Stimulated activated CD8-positive, alpha-beta memory T cell treated with anti-CD3 and anti-CD28 coated beads, Interleukin-4, amount 100 ng/mL, for 1 hour (primary cell): ENCODE measurements at places on chromosomes 5 and 9.

DNA sequence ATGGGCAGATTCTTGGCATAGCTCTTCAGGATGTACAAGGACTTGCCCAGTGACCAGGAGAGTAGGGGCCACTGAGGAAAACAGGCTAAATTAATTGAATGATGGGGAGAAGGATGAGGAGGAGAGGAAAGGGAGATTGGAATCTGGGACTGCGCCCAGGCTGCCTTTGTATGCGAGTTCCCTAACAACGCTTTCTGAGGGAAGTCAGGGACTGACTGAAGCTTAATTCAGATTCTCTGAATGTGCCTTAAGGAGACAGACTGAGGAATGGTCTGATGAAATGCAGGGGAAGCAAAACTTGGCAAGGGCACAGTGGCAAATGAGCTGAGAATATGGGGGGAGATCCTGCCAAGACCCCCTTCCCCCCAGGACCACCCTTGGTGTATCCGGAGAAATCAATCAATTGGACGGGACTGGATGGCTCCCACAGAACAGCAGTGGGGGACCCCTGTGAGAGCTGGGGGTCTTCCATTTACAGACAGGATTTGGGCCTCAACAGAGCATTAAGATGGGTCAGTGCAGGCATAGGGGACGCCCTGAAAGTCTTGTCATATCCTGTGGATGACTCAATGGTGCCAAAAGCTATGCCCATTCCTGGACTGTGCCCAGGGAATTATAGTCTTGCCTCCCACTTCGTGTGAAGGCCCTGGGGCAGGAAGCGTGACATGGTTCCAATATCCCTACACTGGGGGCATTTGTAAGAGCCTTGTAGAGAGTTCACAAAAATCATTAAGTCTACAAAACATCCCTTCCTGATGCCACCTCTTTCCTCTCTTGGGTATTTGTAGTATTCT lies 215.5 kb upstream of the TNC start:
- DNase-seq = no peak

DNA sequence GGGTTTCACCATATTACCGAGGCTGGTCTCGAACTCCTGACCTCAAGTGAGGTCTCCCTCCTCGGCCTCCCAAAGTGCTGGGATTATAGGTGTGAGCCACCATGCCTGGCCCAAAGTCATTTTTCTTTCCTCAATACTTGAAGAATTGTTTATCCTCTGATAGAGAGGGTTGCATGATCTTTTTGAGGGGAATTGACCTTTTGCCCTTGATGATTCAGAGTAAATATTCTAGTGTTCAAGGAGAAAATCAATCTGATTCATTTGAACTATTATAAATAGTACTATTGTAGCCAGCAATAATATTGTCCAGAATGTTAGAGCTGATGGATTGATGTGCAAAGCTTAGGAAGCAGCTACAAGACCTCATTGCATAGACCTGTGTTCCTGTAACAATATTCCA lies 47.1 kb downstream of the UGCG start:
- no peak for DNase-seq

DNA sequence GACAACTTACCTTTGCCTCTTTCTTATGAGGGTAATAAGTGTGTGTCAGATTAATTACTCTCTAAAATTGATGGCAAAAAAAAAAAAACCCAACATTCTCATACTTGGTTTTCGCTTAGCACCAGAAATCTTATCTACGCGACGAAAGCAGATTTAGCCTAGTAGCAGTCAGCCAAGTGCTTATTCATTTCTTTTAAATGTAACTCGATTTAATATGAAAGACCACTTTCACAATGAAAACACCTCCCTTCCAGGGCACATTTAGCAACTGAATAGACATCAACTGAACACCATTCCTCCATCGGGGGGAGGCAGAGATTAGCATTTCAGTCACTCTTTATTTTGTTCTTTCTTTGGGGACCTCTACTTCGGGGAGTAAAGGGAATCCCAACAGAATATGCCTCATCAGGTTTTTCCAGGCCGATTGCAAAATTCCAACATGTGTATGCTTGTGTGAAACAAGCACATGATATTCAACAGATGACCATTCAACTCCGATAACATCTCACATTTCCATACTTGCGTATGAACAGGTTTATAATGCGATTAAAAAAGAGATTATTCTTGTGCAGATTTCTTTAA lies 124.1 kb upstream of the RETREG1 start:
- DNase-seq = no peak

GRCh38 chr9:137349471-137350033 lies 47.5 kb upstream of the NRARP start:
- DNase-seq = no peak

DNA sequence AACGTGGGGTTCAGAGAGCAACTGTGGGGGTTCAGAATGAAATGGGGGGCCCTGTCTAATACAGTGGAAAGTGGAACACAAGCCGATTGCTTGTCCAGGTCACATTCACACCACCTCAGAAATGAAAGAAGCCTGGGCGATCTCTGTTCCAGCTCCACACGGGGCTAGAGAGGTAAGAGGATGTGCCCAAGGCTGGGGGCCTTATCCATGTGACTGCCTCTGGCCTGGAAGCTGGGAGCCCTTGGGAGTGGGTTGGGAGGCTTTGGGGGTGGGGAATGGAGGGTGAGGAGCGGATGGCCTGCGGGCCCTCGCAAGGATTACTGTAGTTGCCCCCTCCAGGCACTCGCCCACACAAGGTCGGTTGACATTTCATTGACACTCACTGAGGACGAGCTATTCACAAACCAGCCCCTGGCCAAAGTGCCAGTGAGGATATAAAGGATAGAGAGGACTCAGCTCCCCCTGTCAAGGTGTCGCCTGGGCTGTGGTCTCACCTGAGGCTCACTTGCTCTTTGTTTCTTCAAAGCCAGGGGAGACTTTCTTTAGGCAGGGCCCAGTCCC lies 86.7 kb downstream of the LIFR start:
- DNase-seq = no peak

DNA sequence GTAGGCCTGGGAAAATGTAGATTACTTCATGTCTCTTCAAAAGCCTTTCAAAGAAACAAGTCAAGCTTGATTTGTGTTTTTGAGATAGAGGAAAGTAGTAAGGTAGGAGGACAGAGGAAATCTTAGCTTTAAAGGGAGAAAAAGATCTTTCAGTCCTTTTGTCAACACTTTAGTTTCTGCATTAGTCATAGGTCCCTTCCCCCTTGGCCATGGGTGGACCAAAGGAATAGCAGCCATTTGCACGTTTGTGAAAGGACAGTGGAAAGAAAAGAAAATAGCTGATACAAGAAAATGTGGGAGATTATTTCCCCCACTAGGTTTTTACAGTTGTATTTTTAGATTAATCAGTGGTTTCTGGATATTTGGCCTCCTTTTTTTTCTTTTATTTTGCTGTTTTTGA lies 121.9 kb upstream of the GRHPR start:
- no peak for DNase-seq

DNA sequence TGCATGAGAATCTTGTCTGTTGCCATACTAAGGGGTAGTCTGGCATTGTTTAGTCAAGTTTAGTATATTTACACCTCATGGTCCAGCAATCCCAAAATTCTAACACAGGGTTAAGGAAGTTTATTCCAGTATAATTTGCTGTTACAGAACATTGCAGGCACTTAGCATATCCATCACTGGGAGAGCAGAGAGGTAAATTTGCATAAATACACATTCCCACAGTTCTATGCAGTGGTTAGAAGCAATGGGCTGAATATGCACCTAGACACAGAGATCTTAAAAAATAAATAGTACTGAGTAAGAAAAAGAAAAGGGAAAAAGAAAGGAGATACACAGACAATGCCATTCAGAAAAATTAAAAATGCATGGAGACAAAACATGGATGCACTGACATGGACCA lies 692.3 kb upstream of the MEF2C start:
- no peak for DNase-seq

DNA sequence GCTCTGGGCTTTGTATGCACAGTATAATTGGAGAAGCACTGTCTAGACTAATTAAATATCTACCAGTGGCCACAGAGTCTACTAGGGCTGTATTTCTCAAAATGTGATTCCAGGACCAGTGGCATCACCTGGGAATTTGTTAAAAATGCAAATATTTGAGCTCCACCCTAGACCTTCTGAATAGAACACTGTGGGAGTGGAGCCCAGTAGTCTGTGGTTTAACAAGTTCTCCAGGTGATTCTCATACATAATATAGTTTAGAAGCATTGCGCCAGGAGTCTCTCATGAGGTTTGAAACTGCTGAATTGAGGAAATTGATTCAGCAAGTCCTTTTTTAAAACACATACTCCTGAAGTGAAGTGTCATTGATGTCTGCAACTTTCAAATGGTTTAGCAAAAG lies 74.7 kb downstream of the FCHO2 start:
- DNase-seq = no peak

GRCh38 chr5:31237174-31237573 lies 43.7 kb downstream of the CDH6 start:
- DNase-seq = no peak

DNA sequence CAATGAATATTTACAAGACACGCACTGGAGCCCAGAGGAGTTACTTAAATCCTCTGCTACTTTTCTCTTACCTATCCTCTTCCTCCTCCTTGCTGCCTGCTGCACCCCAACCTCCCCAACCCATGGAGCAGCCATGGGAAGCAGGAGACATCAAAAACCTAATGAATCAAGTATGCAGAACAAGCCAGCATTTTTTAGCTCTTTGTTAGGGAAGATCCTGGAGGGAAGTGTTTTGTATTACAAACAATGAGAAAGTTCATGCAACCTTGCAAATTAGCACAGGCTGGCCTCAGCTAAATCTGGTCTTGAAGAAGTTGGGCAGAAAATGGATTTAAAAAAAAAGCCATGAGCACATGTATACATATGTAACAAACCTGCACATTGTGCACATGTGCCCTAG lies 498.8 kb downstream of the KIF4B start:
- no peak for DNase-seq

- peak; percentile 18 for DNase-seq
These were observed 75.5 kb downstream of the PHAX start for GRCh38 chr5:126676195-126676624.

- no peak for DNase-seq
These were observed 26.7 kb downstream of the FOXI1 start for GRCh38 chr5:170132269-170132975.

DNA sequence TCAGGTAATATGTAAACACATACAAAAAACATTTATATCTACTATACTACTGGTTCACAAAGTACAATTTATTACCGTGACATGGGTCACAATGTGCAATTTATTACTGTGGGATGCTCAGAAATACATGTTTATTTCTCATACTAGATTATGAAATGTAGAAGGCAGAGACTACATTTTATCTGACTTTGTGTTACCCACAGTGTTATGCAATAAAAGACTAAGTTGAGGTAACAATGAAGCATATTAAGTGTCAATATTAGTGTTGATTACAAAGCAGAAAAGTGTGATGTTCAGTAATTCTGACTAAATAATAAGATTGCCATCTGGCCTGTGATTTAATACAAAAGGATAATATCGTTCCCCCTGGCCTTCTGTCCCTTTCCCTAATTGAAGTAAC lies 42.4 kb downstream of the CPLANE1 start:
- no peak for DNase-seq
